ENCODE measurements at places on chromosomes 2 and 18.

DNA sequence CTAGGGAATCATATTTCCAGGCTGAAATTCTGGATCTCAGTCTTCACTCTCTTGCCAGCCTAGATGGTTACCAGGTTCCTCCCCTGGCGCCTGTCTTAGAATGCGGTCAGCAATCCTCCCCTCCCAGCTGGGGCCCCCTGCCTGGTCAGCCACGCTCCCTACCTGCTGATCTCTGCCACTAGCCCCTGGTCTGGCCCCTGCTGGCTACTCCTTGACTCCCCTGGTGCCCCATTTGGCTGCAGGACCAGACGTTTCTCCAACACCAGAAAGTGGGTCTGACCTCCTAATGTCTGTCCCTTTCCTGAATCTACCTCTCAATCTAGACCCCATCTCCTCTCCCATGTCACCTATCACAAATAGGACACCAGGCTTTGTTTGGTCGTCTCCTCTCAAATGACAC is 432.0 kb upstream of the SMIM21 start:
- no peak for DNase-seq

DNA sequence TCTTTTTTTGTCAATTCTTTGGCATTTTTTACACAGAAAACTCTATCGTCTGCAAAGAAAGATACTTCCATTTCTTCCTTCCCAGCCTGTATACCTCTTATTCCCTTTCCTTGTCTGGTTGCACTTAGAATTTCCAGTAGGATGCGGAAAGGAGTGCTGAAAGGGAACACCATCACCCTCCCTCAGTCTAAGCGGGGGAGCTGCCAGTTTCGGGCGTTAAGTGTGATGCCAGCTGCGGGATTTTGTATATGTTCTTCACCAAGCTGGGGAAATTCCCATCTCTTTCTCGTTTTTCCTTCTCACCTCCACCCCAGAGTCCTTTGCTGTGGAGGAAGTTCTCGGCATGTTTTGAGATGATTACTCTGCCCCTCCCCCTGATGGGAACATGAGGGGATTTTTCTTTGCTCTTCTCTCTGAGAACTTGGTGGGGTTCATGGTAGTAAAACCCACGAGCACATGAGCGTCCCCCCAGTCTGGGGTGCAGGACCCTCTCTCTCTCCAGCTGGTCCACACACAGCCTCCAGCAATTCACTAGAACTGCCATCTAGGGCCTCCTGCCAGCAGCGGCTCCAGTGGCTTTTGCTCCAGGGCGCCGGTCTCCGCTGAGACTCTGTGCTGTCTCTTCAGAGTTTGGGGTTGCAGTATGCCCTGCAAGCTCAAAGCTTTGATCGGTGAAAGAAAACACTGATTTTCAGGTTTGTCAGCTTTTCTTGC is 15.5 kb downstream of the AQP12A start:
- peak; percentile 9 for DNase-seq

GRCh38 chr2:11478899-11479605 is 13.1 kb upstream of the E2F6 start:
- no peak for DNase-seq

DNA sequence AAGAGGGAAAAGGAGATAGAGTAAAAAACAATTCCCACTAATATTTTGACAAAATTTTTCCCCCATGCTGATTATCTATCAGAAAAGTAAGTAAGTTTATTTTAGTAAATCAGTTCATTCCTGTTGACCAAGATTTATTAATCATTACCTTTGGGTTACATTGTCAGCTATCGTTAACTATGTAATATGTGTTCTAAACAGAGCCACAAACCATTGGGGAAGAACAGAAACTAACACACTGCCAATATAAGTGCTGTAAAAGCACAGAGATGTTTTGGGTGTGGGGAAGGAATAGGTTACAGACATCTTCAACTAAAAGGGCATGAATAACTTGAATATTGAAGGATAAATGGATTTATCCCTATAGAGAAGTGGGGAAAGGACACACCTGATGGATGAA is 42.5 kb upstream of the ACADL start:
- no peak for DNase-seq

DNA sequence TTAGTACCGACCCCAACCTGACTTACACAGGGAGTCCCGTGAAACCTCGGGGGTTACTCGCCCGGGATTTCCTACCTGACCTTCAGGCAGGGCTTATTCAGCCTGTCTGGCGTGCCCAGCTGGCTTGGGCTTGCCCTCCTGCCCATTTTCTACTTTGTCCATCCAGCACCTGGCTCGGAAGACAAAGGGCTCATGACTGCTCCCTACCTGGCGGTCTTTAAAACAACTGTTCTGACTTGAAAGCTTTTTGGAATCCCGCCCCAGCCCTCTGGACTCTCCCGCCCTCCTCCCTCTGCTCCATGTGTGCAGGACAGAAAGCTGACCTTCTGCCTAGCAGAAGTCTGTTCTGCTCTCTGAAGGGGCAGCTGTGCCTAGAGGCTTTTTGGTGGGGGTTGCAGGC is 43.1 kb downstream of the ACKR3 start:
- DNase-seq = no peak

- no peak for DNase-seq
Observed at GRCh38 chr2:123840016-123840415, 185.1 kb upstream of the CNTNAP5 start.

DNA sequence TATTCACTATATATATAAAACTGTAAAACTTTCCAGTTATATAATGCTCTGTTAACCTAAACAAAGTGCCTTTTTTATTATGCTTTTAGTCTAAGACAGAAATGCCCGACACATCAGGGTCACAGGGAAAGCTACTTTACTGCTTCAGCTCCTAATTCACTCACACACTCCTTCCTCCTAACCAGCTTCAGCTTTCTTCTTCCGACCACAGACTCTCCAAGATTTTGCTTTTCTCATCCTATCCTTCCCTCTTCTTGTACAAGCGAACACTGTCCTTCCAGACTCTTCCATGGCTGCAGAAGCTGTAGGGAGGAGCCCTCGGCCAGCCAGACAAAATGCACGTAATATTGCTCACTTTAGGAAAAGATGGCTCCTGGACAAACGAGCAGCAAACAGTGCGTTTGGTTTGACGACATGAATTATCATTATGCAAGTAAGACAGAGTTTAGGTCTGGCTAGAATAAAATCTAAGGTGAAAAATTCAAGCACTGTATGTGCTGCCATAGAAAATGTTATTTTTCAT is 47.5 kb upstream of the HNRNPA3 start:
- peak; percentile 58 for DNase-seq

DNA sequence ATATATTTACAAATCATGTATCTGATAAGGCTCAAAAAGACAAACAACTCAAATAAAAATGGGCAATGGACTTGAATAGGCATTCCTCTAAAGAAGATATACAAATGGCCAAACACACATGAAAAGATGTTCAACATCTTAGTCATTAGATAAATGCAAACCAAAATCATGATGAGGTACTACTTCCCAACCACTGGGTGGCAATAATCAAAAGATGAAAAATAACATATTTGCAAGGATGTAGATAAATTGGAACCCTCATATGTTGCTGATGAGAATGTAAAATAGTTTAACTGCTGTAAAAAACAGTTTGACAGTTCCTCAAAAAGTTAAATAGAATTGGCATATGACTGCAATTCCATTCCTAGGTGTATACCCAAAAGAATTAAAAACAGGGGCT is 132.3 kb downstream of the TTC32 start:
- DNase-seq = no peak

DNA sequence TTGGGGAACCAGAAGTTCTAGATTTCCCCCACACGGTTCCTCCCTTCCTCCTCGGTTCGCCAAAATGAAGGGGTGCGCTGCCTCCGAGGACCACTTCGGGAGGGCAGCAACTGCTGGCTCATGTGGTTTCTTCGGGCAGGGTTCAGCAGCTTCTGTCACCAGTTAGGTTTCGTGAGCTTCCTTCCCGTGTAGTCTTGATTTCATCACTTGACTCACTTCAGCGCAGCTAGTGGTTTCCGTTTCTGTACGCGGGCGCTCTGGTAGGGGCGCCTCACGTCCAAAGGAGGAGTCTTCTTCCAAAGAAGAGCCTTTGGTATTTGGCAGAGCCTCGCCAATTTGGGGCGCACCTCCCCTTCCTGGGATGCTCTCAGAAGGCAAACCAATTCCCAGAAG is 485 bp upstream of the GALNT3 start:
- DNase-seq = no peak

DNA sequence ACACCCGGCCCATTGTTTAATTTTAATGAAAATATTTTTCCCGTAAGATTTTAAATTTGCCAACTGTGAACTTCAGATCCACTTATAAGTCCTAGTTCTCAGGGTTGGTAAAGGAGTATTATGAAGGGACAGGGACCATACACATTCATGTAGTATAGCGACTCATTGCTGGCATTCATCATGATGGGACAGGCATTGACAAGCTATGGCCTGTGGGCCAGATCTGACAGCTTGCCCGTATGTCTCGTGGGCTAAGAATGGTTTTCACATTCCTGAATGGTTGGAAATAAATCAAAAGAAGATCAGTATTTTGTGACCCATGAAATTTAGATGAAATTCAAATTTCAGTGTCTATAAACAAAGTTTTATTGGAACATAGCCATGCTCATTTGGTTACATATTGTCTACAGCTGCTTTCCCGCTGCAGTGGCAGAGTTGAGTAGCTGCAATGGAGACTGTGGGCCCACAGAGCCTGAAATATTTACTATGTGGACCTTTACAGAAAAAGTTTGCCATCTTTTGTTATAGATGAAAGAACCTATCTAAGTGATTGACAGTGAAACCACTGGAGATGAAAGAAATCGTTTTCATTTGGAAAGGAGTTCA is 4.1 kb downstream of the RAPGEF4 start:
- DNase-seq = no peak

DNA sequence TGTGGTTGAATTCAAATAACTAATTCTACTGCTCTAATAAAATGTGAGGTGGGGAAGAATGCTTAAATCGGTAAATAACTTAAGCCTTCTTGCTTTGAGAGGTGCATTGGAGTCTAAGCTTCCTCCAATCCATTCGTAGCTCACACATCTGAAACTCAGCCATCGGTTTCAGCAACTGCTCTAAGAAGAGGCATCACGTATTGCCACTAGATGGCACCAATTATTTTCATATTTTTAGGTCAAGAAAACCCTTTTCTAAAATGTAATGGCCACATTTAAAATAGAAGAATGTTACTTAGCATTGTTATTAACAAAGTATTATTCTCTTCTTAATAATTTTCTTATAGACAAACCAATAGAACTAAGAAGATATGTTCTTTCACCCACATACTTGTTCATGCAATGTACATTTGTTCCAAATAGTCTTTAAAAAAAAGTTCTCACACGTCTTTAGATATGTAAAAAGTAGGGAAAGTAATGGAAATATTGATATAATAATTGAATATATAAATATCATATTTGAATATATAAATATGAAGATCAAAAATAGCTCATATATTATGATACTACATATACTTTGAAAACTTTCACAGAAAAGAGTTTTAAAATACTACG is 229.8 kb downstream of the CCDC178 start:
- DNase-seq = peak; percentile 93

- DNase-seq = peak; percentile 21
Observed at GRCh38 chr2:211416373-211416772, 860.0 kb downstream of the CPS1 start.

- DNase-seq = peak; percentile 75
Observed at GRCh38 chr2:9702604-9703084, 71.8 kb upstream of the YWHAQ start.

DNA sequence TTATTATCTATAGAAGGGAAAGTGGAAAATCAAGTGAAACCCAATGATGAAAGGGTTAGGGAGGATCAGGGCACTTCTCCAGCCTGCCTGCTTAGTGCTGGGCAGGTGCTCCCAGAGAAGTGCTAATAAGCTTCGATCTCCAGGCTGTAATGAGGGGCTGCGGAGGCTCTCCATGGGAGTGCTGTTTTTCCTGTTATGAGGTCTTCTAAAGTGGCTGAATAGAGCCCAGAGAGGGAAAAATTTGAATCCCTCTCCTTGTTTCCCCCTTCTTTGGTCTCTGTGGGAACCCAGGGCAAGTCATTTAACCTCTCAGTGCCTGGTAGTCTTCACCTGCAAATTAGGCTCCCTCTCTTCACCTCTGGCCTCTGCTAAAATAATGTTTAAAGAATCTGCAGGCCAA is 351.7 kb upstream of the DCC start:
- DNase-seq = peak; percentile 89

GRCh38 chr2:246489-247144 is 17.2 kb downstream of the SH3YL1 start:
- peak; percentile 56 for DNase-seq

GRCh38 chr2:215635788-215636139 is 199.9 kb upstream of the FN1 start:
- peak; percentile 5 for DNase-seq

DNA sequence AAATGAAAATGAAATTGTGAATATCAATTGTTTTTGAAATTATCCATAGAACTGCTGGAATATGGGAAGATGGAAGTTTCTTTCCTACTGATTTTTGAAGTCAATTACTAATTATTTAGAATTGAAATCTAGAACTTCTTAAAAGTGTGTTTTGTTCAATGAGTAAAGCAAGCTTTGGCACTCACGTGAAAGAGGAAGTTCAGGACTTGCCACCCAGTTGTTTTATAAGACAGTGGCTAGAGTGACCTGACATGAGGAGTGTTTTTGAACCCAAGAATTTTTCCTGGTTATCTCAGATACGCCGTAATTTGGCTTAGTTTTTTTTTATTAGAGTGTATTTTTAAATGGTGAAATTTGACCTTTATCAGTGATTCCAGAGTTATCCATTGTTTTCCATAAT is 3.5 kb downstream of the MXD1 start:
- DNase-seq = no peak

- peak; percentile 64 for DNase-seq
Observed at GRCh38 chr2:237433920-237434676, 20.1 kb upstream of the COL6A3 start.

GRCh38 chr2:203030545-203030944 is 15.9 kb downstream of the NBEAL1 start:
- no peak for DNase-seq

DNA sequence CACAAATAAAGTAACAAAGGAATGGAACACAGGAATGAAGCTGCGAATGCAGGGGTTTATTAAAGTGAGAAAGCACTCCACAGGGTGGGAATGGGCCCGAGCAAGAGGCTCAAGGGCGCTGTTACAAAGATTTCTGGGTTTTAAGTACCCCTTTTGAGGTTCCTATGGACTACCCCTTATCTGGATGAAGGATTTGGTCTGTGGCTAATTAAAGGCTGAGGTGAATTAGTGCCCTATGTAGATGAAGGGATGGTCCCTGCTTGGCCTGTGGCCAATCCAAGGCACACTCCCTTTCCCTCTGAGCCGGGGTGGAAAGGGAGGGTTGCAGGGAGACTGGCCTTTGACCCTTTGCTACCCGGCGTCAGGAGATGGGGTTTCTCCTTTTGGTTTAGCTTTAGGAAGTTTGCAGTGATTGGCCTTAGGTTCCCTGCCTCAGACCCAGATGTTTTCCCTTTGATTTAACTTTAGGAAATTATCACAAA is 47.5 kb upstream of the CNGA3 start:
- DNase-seq = peak; percentile 4

DNA sequence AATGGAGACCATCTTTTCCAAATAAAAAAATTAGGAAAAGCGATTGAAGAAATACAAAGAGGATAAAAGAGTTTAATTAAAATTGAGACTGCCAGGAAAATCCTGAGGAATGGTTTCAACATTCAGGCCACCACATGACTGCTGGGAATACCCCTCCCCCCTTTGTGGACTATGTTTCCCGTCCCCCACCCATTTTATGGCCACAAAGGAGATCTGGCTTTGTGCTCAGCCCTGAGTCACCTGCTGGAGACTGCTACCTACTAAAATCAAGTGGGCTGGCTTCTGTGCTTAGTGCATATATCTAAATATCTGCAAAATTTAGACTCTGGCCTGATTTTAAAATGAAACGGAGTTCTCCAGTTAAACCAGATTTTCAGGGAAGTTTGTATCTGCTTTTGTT is 10.1 kb downstream of the RND3 start:
- DNase-seq = no peak

- DNase-seq = no peak
Observed at GRCh38 chr18:55735199-55735855, 147.3 kb upstream of the TCF4 start.
